Right cardiac atrium (tissue), 5 donors: ENCODE measurements at places on chromosomes 12 and 14. TPM values are rescaled to one million over a fixed set of nuclear protein-coding genes. Genes with fewer than 3 reads are reported as not detected.

- no peak for DNase-seq
Measured at GRCh38 chr12:119229205-119229604, 50.5 kb downstream of the HSPB8 start.

SLC5A8 gene
- not detected for total RNA-seq

GRCh38 chr12:81468206-81468605 is 290.9 kb downstream of the PPFIA2 start:
- DNase-seq = no peak

EML5 gene
- 0.82 TPM for total RNA-seq

DNA sequence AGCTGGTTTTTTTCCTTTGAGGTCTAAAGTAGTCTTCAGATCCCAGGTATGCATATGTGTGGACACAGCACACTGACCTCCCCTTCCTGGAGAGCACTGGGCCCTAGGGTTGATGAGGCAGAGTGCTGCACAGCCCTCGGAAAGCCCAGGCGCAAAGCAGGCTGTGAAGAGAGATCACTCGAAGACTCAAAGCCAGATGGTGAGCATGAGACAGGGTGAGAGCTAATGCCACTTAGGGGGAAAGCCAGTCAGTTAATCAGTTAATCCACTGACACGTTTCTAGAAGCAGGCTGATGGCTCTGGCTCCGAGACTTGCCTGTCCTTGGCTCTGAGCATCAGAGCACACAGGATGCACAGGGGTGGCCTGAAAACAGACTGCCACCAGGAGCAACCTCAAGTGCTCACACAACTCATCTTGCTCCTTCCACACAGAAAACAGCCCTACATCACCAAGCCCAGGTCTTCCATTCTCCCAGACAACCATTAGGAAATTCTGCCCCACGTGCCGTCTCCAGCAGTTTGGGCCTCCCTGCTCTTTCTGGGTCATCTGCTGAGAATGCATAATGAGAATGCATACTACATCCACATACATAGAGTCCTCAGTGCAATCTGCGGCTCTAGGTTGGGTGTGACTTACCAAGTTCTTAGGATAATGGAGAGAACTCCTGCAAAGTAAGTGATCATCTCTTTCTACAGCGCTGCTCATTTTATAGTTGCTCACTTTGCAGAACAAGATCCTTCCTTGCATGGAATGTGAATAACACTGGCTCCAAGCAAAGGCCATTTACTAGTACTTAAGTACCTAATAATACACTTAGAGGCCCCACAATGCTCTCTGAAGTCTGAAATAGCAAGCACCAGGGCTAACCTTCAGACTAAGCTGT is 12.0 kb downstream of the AQP6 start:
- DNase-seq = no peak

- DNase-seq = no peak
Measured at GRCh38 chr12:33247625-33248024, 192.0 kb downstream of the SYT10 start.
